ENCODE measurements at places on chromosomes 11 and 22. TPM values are rescaled to one million over a fixed set of nuclear protein-coding genes. Genes with fewer than 3 reads are reported as not detected.

Gene SULT4A1
- total RNA-seq: not detected

GRCh38 chr11:2691355-2691761 is 8.4 kb downstream of the KCNQ1OT1 start:
- DNase-seq: no peak

DNA sequence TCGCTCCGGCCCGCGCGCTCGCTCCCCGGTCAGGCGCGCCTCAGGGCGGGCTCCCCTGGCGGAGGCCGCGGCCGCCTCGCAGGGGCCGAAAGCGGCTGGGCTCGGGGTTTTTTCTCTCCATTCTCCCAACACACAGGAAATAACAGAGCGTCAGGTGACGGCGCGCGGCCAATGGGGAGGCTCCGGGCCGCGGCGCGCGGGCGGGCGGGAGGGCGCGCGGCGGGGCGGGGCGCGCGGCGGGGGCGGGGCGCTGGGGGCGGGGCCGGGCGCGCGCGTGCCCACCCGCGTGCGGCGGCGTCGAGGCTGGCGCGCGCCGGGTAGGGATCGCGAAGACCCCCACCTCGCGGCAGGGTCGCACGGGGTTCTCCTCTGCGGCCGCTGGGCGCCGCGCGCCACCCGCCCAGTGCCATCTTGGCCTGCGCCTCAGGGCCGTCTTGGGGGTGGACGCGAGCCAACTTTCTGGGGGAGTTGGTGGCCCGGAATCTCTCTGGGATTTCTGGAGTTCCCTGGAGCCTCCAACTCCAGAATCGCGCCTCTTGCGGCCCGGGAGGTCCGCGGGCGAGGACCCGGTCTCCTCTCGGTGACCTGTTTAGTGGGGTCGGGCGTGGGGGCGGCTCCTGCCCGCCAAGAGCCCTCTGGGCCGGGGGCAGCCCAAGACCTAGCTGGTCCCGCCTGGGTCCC is at the start of gene TCF20:
TCF20 (minus strand) TSS at position 144 of the 681 bp plus-strand sequence. CDS start 55,348 bp downstream, outside the sequence.
- DNase-seq: peak; percentile 48

Gene SLC6A5
- total RNA-seq: not detected

DNA sequence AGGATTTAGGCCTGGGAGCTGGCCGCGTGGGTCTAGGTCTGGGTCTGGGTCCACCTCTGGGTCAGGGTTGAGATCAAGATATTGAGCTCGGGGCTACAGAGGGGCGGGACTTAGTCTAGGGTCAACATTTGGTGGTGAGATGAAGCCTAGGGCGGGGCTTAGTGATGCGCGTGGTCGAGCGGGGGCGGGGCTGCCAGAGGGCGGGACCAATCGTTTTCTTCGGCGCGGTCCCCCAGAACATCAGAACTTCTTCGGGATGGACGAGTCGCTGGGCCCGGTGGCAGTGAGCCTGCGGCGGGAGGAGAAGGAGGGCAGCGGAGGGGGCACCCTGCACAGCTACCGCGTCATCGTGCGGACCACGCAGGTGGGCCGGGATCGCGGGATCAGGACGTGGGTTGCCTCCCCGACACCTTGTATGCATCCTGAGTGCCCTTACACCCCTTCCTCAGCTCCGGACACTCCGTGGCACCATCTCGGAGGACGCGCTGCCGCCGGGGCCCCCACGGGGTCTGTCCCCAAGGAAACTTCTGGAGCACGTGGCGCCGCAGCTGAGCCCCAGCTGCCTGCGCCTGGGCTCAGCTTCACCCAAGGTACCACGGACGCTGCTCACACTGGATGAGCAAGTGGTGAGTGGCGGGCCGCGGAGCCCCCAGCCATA is 4.2 kb downstream of the SIPA1 start:
- DNase-seq: no peak

GRCh38 chr22:39281126-39281525 is 36.3 kb upstream of the PDGFB start:
- no peak for DNase-seq

- DNase-seq: no peak
Measured at GRCh38 chr11:81345609-81346008, 1388.1 kb downstream of the FAM181B start.

DNA sequence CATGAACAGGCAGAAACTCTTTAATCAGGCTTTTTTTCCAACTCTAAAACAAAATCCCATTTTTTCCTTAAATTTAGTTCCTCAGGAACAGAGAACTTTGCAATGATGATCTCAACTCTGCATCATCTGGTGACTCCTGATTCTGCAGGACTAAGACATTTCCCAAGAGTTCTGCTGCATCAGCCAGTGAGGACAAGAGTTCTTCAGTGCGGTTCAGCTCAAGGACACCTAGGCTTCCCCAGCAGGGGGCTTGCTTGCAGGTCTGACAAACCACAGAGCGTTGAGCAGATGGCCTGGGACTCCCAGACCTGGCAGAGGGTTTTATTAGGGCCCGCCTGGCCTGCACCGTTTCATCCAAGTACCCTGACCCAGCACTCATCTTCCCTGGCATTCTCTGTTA is 6.4 kb downstream of the CDCA5 start:
- no peak for DNase-seq

DNA sequence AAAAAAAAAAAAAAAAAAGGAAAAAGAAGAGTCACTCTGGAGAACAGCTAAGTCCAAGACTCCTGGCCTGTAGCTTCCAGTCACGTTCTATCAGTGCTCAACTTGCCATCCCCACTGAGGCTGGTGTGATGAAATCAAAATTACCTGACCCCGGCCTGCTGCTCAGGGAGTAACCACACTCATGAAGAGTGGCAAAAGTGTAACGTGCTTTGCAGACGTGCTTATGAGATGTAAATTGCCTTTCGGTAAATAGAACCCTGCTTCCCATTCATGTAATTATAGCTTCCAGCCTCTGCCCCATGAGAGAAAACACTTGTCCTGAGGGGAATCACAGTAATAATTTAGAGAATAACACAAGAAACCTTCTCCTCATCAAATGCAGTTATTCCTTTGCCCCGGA is 28.2 kb upstream of the CHKA start:
- DNase-seq: no peak

Gene C11orf21
- total RNA-seq: not detected

GRCh38 chr11:67519726-67520125 is 3.5 kb downstream of the CABP2 start:
- no peak for DNase-seq

DNA sequence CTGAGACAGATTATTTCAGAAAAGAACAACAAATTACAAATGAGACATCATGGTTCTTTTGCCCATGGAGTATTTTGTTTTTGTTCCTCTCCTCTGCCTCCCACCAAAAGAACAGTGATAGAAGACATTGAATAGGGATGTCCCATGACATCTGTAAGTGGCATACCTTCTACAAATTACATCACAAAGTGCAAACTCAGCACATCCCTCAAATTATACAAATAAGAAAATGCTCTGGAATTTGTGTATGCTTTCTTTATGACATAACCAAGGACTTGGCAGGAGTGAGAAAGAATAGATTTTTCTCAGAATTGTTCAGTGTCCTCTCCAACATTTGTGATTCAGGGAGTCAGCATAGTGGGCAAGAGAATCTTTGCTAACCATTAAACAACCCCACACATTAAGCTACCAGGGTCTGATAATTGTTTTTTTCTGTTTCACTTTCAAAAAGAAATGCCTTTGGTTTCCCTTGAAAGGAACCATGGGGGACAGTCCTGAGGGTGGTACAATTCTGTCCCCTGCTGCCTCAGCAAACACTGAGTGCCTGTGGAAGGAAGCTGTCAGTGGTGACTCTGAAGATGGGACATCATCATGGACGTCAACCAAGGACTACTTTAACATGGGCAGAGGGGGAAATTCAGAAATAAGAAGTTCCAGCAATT is 430.3 kb downstream of the AASDHPPT start:
- DNase-seq: no peak

Gene TNNT3
- not detected for total RNA-seq
